ENCODE measurements at places on chromosomes 11 and 22.

DNA sequence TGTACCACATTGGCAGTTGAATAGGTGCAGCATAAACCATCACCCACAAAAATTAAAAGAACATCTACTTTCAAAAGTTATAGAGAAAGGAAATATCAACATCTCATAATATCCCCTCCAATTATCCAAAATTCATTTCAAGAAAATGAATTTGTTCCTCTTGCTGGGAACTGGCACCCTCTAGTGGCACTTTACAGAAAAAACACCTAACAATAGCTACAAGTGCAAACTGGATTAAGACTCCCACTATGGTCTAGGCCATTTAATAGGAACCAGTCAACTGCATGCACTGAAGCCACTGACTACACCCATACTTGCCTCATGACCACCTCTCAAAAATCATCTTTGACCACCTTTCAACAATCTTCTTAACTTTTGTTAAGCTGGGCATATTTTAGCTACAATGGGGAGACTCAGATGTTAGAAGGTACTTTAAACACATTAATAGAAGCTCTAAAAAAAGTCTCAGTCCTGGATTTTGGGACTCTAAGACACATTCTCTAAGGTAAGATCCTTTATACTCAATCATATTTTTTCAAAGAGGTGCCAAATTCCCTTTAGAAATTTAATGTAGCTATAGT is 17.3 kb downstream of the TRAF6 start:
- DNase-seq, result no peak

DNA sequence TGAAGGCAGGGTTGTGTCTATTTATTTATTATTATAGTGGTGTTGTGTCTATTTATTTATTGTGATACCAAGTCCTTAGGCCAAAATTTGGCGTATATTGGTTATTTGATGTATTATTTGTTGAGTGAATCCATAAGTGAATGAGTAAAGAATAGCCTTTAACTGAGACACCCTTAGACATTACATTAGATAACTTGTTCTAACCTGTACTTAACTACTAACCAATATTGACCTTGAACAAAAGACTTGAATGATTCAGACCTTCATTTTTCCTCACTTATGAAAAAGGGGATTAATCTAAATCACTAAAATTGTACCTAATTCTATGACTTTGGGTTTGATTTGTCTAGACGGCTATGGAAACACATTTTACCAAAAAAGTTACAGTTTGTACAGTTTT is 370.5 kb downstream of the JRKL start:
- no peak for DNase-seq

DNA sequence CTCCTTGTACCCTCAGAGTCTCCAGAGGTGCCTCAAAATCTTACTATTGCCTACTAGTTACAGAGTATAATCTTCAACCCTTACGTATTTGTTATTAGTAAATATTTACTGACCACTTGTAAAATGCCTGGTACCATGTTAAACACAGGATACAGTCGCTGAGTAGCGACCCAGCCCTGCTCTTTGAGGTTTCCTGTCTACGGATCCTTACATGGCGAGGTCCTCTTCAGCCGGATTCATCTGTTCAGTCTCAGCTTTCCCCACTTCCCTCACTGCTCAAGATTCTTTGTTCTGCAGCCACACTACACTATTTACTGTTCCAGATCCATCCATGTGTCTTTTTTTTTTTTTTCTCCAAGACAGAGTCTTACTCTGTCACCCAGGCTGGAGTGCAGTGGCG is 13.2 kb upstream of the TTC36 start:
- no peak for DNase-seq

DNA sequence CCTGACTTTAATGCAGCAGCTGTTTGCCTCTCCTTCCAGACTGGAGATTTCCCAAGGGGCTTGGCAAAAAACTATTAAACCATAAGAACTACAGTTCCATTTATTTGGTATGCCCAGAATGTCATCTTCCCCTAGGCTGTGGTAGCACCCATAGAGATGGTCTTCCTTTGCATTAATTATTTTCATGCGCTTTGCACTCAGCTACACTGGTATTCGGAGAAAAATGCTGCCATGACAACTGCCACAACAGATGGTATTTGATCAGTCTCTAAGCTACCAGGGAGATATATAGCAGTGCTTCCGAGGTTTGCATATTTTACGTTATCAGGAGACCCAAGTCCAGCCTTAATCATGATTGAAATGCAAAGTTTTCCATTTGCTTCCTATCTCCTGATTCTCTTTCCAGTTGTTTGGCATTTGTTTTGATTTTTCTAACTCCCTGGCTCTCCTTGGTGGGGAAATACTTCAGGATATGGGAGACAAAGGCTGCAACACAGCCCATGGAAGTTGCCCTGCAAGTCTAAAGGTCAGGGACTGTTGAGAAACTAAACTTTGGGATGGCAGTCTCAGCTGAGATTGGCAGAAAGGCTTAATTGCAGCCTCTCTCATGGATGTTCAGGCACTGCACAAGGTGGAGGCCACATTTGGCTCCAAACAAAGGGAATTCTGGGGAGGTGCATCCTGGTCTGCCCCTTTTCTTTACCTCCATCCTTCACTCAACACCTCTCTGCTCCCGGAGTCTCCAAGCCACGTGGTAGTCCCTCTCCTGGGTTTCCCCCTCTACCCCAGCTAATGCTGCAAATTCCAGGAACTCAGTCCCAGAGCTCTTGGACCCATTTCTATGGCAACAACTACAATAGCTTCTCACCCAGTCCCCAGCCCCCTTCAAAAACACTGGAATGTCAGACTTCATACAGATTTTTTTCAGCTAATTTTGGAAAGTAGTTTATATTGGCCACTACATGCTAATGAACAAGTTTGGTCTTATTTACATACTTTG is 151.8 kb downstream of the NAV2 start:
- no peak for DNase-seq

- DNase-seq, result no peak
Observed at GRCh38 chr22:38284042-38284402, 11.2 kb upstream of the TMEM184B start.

GRCh38 chr11:116467823-116468222 is 305.0 kb downstream of the BUD13 start:
- DNase-seq, result no peak

DNA sequence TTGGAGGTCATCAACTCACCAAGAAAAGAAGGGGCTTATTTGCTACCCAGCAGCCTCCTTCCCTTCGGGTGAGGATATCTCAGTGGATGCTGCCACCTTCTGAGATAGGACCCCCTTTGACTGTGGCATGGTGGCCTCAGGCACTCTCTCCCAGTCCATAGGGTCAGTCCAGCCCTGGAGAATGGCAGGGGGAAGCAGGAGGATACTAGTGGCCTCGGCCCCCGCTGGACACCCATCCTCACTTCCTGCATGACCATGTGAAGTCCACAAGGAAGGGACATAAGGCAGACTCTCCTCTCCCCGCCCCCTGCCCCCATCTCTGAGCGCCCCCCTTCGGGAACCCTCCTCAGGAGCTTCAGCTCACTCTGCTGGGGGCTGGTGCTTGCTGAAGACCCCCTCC is 24.4 kb downstream of the TPBGL start:
- DNase-seq, result no peak

DNA sequence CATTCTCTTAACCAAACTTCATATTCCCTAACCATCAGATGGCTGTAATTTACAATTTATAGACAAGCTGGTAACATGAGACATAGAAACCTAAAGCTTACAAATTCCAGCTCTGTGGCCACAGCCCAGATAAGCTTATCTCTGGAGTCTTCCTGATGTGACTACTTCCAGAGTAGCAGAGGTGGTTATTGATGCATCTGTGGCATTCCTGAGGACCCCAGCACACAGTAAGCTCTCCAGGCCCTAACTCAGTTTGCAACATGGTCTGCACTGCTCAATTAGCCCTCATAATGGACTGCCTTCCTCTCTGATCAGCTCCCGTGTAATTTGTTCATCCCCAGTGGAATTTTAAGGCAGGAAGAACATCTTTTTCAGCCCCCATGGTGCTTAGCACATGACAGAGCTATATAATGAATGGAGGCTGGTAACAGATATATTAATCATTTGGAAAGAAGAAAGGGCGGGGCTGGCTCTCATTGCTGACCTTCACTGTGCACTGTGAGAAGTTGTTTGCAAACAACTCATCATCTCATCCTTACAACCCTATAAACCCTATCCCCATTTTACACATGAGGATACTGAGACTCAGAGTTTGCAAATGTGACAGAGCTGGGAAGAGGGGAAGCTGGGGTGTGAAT is 30.1 kb upstream of the KCNJ11 start:
- no peak for DNase-seq

DNA sequence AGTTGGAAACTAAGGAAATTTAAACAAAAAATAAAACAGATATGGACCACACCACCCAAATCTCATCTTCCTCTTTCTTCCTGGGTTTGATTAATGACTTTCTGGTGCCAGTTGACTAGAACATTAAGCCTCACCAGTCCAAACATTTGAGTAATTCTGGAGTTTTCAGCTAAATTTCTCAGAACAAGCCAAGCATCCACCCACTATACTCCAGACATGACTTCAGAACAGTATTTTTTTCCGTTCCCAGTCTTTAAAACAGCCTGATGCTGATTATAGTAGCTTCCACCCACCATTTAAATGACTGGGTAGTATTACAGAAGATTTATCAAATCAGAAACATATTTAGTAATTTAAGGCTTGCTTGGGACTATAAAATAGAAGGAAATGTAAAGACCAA is 230.9 kb upstream of the UBASH3B start:
- DNase-seq, result no peak

DNA sequence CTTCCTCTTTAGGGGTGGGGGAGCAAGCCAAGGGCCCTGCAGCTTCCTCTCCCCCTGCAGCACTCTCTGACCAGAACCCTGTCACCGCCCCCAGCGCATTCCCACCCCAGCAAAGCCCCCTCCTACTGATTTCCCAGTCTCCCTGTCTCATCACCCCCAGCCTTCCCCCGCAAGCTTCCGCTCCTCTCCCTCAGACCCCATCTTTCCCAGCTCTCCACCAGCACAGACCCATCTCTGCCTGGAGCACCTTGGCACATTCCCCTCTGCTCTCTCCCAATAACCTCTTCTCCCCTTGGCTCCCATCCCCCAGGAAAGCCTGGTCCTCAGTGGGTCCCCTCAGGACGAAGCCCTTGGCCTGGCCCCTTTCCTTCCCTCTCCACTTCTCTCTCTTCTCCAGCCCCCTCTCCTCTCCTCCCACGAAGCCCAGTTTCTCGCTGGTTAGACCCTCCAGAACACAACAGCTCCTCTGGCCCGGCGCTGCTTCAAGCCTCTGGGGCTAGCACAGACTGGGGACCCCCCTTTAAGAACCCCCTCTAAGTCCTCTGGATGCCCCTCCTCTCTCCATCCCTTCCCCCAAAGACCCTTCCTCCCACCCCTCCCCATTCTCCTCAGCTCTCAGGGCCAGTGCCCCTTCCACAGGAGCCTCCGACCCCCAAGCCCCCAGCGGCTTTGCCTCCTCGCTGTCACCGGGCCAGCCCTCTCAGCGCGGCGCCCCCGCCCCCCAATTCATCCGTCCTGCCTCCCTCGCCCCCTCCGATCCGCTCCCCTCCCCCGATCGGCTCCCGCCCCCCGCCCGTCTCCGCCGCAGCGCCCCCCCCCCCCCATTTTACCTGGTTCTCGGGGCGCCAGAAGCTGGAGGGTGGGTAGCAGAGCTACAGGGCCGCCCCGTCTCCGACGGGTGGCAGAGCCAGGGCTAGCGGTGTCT is 594 bp downstream of the NRXN2 start:
- no peak for DNase-seq

- no peak for DNase-seq
Observed at GRCh38 chr22:28171115-28171514, 252.1 kb upstream of the PITPNB start.

DNA sequence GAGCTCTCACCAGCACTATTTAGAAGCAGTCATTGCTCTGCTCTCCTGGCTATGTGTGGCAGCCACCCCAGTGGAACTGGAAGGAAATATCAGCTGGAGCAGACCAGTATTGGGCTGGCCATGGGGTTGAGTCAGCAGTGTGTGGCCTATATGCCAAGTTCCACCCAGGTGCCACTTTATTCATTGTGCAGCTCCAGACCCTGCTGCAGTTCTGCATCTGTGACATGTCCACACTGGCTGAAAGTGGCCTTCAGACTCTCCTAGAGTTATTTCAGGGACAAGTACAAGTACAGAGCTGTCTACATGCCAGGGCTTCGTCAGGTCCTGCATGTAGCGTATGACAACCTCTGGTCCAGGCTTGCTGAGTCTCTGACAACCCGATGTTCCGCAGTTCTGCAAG is 55.2 kb downstream of the CABIN1 start:
- DNase-seq, result no peak

DNA sequence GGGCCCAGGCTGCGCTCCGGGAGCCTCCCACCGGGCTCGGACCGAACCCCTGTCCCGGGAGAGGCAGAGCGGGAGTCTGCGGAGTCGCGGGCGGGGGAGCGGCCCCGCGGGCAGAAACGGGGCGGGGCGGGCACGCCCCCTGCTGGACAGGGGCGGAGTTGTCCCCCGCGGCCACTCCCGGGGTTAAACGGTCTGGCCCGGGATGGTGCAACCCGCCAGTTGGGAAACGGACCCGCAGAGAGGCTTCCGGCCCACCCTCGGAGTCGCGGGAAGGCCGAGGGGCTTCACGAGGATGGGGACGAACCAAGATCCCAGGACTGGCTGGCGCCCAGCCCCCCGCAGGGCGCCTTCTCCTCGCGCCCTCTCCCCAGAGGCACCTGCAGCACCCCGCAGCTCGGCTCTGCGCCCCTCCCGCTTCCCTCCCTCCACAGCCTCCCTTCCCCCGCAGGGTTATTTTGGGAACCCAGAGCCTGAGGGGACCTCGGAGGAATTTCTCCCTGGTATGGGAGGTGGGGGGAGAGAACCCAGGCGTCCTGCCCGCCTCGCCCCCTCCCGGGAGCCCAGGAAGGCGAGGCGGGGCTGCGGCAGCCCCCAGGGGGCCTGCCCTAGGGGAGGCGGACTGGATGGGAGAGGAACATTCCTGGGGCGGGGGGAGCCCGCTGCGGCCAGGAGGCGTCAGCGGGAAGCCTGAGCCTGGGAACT is 902 bp downstream of the RASGRP2 start:
- peak; percentile 75 for DNase-seq

DNA sequence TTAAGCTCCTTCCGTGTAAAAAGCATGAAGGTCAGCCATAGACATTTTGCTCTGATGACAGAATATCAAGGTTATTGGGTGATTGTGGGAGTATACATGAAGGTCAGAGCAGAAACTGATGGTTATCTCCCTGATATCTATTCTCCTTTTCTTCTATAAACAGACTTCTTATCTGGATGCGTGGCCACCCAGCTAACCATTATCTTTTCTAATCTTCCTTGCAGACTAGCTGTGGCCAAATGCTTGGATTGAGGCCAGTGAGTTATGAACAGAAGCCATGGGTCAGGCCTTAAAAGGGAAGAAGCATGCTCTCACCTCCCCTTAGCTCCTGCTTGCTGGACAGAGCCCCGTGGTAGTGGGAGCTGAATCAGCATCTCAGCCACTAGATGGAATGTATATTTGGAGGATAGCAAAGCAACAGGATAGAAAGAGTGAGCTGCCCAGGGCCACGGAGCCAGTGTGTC is 31.3 kb upstream of the LRRC55 start:
- DNase-seq, result no peak

GRCh38 chr11:69193151-69193550 is 37.4 kb downstream of the SMIM38 start:
- DNase-seq, result no peak

All from nephron progenitor cell (in vitro differentiated cells).